ENCODE measurements at places on chromosomes 4 and X. TPM values are rescaled to one million over a fixed set of nuclear protein-coding genes. Genes with fewer than 3 reads are reported as not detected.

Gene L1CAM
- 0.88 TPM for total RNA-seq

Gene GLRA3
- total RNA-seq = not detected

DNA sequence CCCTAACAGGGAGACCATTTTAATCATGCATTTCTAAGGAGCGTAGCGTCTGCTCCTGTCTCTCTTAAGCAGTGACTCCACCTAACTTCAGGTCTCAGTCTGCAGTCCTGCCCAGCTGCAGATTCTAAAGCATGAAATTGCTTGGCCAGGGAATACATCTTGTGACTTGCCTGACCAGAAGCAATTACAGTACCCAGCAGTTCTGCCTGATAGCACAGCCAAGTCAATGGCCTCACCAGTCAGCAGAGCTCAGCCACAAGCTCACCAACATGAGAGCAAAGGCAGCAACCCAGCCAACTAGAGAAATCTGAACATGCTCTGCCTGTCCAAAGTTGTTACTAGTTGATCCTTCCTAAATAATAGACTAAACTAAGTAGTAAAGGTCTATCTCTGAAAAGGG, 2011.9 kb upstream of the PCDH10 start:
- DNase-seq = no peak

- DNase-seq = no peak
Measured at GRCh38 chrX:129641469-129641868, 13.3 kb downstream of the APLN start.

DNA sequence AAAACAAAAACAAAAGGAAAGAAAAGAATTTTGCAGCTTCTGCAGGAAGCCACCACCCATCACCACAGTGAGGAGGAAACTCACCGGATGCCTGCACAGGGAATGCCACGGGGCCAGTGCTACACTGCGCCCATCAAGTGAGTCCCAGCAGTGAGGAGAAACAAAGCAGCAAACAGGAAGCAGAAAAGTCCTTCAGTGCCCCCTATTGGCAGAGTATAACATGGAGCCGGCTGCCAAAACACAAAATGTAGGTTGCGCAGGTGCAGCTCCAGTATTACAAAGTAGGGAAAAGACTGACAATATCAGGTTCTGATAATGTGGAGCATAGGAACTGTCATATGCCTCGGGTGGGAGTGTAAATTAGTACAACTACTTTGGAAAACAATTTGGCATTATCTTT, 23.3 kb upstream of the SCML2 start:
- no peak for DNase-seq

GRCh38 chr4:165493359-165493758, 114.6 kb downstream of the CPE start:
- DNase-seq = peak; percentile 72

DNA sequence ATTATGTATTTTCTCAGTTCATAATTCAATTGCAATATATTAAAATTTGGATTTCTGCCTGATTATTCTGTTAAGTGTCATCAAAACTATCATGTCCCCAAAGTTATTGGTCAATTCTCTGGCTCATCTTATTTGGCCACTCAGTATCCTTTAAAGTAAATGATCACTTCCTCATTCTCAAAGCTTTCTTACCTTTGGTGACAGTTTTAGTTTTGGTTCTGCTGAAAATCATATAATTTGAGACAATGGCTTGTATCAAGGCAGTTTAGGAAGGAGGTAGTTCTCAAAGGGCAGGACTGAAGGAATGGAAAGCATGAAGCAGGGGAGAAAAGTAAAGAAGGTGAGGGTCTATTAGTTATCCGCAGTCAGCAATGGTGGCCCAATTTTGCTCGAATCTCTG, 1832.1 kb downstream of the ARAP2 start:
- DNase-seq = no peak

DNA sequence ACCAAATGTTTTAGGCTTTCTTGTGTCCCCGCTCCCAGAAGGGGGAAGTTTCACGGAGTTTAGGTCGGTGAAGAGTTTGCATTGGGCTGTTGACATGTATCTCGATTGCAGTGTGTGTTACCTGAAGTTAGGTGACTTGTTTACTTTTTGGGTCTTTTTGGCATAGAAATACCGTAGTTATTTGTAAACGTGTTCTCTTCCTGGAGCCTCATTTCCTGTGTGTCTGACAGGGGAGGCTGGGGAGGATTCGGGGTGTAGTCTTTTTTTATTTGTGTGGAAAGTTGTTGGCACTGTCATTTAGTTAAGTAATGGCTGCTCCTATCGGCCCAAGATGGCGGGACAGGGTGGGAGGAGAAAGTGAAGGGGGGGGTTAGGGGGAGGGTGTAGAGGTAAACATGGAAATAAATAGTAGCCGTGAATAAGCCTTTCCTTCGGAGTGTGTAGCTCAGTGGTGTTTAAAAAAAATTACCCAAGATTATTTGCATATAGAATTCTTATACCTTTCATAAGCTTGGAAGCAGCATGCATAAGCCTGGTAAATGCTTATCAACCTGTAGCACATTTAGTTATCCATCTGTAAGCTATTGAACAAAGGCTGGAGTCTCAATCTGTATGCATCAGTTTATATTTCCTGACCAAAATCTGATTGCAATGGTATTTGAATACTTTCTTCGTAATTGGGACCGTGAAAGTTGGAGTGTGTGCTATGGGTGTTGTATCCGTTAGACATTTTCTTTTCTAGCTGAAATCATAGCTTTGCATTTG, 1.6 kb downstream of the KDM6A start:
- DNase-seq = no peak

All from left lobe of liver (tissue), 2 donors.